Bladder microvascular endothelial cell (primary cell): ENCODE measurements at places on chromosomes 4 and X. TPM values are rescaled to one million over a fixed set of nuclear protein-coding genes. Genes with fewer than 3 reads are reported as not detected.

Gene KCNE5
- under 0.01 and 0.06 TPM in 2 replicates for total RNA-seq

Gene ASB12
- not detected in 2 replicates for total RNA-seq

Gene GCNA
- total RNA-seq, result 1.9 and 3.2 TPM in 2 replicates

Gene MSMO1
- total RNA-seq, result 53.1 and 120 TPM in 2 replicates

Gene FHDC1
- total RNA-seq, result under 0.01 and 0.25 TPM in 2 replicates

Gene HSFX4
- total RNA-seq, result not detected in 2 replicates

Gene SSX1
- total RNA-seq, result not detected in 2 replicates

Gene TLL1
- 7.0 and 12.5 TPM in 2 replicates for total RNA-seq

Gene GC
- total RNA-seq, result not detected in 2 replicates

Gene FAM184B
- total RNA-seq, result not detected in 2 replicates

Gene CLNK
- not detected in 2 replicates for total RNA-seq

Gene RGN
- under 0.01 and 0.57 TPM in 2 replicates for total RNA-seq

Gene STBD1
- 0.82 and 3.1 TPM in 2 replicates for total RNA-seq

Gene TRIM61
- not detected in 2 replicates for total RNA-seq

Gene KLKB1
- total RNA-seq, result 0.06 and 0.16 TPM in 2 replicates

Gene CACNA1F
- total RNA-seq, result under 0.01 and 0.31 TPM in 2 replicates

Gene SCRG1
- under 0.01 TPM in 2 replicates for total RNA-seq

Gene TSPAN7
- 6.6 and 9.6 TPM in 2 replicates for total RNA-seq

Gene TBC1D14
- total RNA-seq, result 14.9 and 33.0 TPM in 2 replicates

Gene HSD17B13
- 0.13 and 0.16 TPM in 2 replicates for total RNA-seq

Gene FAM47A
- total RNA-seq, result not detected in 2 replicates

Gene ITIH6
- not detected in 2 replicates for total RNA-seq

Gene SPANXA1
- total RNA-seq, result not detected in 2 replicates

Gene BCLAF3
- total RNA-seq, result 3.2 and 6.7 TPM in 2 replicates

Gene GLOD5
- total RNA-seq, result not detected in 2 replicates

Gene SGMS2
- total RNA-seq, result 22.2 and 80.5 TPM in 2 replicates

Gene PLP1
- 0.25 TPM in 1 of 2 replicates, not detected in the other for total RNA-seq

Gene RTL3
- under 0.01 TPM in 1 of 2 replicates, not detected in the other for total RNA-seq

Gene TDO2
- not detected in 2 replicates for total RNA-seq

Gene PRDX4
- total RNA-seq, result 140 and 190 TPM in 2 replicates

Gene UCP1
- total RNA-seq, result not detected in 2 replicates

Gene CPZ
- under 0.01 TPM in 1 of 2 replicates, not detected in the other for total RNA-seq

Gene ARHGEF38
- total RNA-seq, result not detected in 2 replicates

Gene MSANTD1
- 0.32 and 0.82 TPM in 2 replicates for total RNA-seq

Gene TLR8
- not detected in 2 replicates for total RNA-seq

Gene PASD1
- total RNA-seq, result not detected in 2 replicates

Gene CLIC2
- 5.4 and 10.4 TPM in 2 replicates for total RNA-seq

Gene CT45A10
- not detected in 2 replicates for total RNA-seq

Gene NHS
- total RNA-seq, result under 0.01 and 0.06 TPM in 2 replicates

Gene CYLC1
- total RNA-seq, result not detected in 2 replicates

Gene MAOA
- 13.6 and 203 TPM in 2 replicates for total RNA-seq

Gene ODAPH
- total RNA-seq, result not detected in 2 replicates

Gene EDNRA
- total RNA-seq, result 0.16 and 0.25 TPM in 2 replicates

Gene EPGN
- total RNA-seq, result not detected in 2 replicates

Gene DUSP21
- total RNA-seq, result not detected in 2 replicates

Gene PAPSS1
- total RNA-seq, result 46.4 and 48.2 TPM in 2 replicates

Gene ABHD18
- 4.9 and 8.6 TPM in 2 replicates for total RNA-seq

Gene PROM1
- total RNA-seq, result under 0.01 and 0.13 TPM in 2 replicates

Gene MMRN1
- 190 and 2,383 TPM in 2 replicates for total RNA-seq

Gene SMIM10L2A
- total RNA-seq, result 0.49 and 0.50 TPM in 2 replicates

Gene RHOXF2B
- not detected in 2 replicates for total RNA-seq

Gene KCND1
- 0.32 and 0.57 TPM in 2 replicates for total RNA-seq

Gene APLN
- total RNA-seq, result 213 TPM in 2 replicates

Gene IBSP
- not detected in 2 replicates for total RNA-seq

Gene CT45A5
- total RNA-seq, result not detected in 2 replicates
